Activated T-helper 9 cell treated with anti-CD3 and anti-CD28 coated beads, Interleukin-2, amount 50 U/mL, for 16 hours (primary cell): ENCODE measurements at places on chromosomes 1 and 21.

GRCh38 chr1:188325211-188325610, 1496.5 kb downstream of the PLA2G4A start:
- DNase-seq: no peak

DNA sequence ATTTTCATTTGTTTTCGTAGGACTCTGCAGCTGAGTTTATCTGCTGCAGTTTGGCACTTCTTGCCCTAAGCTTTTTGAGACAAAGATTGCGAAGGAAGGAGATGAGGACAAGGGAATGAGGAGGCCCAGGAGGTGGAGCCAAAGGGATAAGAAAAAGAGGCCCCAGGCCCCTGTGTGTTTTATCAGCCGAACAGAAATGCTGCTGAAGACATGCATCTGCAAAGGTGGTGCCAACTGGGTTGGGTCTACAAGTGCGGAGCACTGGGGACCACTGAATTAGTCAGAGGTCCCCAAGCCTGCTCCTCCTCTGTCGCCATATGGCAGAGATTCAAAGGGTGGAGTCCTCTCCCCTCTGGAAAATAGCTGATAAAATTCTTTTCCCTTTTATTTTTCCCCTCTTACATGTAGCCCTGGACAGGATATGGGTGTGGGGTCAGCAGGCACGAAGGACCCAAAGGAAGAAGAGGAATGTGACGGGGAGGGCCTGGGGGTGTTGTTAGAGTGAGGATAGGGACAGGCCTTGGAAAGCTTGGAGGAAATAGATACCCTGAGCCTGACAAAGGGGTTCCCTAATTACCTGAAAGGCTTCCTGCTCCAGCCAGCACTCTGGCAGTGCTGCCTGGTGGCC, 2.7 kb downstream of the CD34 start:
- DNase-seq: no peak

- DNase-seq: no peak
These were observed 5.4 kb downstream of the CDCA8 start for GRCh38 chr1:37697737-37698136.

DNA sequence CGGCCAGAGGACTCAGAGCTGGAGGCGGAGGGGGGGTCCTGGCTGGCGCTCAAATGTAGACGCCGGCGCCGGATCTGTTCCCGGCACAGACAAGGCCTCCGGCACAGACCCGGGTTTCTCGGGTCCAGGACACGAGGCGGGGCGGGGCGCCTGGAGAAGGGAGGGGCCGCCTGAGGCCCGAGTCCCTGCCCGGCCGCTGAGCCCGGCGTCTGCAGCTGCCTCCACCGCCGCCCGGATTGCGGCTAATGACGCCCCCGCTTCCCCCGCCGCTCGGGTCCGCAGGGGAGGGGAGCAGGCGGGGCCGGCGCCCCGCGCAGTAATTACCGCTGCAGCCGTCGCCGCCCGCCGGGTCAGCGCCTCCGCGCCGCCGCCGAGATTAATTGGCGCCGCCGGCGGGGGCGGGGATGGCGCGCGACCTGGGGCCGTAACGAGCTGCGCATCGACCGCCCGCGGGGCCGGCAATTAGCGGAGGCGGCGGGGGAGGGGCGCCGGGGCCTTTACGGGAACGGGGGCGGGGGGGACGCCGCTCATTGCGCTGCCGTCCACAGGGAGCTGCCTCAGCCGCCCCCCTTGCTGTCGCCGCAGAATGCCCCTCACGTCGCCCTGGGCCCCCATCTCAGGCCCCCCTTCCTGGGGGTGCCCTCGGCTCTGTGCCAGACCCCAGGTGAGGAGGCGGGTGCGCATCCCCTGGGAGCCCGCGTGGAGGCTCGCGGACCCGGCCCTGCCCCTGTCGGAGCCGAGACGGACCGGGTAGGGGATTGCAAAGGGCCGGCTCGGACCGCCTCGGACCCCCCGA, 17.3 kb downstream of the NOC2L start:
- no peak for DNase-seq

GRCh38 chr21:14530592-14530991, 15.5 kb downstream of the SAMSN1 start:
- no peak for DNase-seq

GRCh38 chr1:39898648-39899603, 2.8 kb downstream of the MYCL start:
- DNase-seq: no peak

DNA sequence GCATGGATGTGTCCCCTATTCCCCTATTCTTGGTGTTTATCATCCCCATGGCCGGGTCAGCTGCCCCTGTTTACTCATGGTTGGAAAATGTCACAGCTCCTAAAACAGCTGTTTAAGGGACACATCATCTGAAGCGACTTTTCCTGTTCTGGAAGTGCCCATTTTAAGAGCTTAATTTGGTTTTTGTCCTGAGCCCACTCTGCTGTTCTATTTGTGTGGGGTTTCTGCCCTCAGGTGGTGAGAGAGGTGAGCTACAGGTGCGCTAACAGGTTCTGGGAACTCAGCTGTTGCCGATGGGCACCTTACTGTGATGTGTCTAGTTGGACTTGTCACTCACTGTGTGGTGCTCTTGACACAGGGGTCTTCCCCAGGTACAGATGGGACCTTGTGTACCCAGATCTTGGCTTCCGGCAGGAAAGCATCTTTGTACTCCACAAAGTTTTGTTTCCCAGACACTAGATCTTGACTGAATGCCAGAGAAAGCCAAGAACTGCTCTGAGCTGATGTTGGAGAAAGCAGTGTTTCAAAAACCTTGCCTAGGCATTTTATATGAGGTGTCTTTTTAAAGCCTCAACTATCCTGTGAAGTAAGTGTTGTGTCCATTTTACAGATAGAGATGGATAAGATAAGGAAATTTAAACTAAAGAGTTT, 59.0 kb upstream of the CD1D start:
- no peak for DNase-seq

- DNase-seq: no peak
These were observed 39.6 kb downstream of the KIF1B start for GRCh38 chr1:10249808-10250457.

DNA sequence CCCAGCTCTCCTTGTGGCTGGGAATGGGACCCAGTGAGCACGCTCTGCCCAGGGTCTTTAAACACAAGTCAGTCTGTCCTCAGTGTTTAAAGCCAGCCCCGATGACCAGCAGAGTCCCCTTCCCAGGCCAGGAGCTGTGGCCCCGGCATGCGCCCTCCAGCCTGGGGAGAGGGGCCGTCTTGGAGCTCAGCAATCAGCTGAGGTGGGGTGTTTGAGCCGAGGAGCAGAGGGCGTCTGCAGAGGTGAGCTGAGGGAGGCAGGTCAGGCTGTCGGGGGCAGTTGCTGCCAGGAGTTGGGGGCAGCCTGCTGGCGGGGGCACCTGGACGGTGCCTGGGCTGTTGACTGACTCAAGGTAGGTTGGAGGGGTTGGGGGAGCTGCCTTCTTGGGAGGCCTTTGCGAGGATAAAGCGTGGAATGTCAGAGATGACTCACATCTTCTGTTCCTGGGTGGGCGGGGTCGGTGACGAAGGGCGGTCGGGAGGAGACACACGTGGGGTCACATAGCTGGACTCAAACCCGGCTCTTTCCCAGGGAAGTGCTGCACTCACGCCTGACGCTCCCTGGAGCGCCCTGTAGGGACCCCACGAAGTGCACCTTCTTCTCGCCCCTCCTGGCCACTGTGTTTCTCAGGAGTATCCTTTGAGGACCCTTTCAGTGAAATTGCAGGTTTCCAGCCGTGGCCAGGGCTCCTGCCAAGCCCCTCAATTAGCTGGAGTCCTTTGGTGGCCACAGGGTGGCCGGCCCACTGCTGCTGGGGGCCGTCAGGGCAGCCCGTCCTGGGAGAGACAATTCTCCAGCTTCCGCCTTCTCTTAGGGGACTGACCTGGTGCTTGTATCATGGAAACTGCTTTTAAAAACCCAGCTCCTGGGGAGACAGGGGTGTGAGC, 86.2 kb downstream of the SIK1 start:
- no peak for DNase-seq

DNA sequence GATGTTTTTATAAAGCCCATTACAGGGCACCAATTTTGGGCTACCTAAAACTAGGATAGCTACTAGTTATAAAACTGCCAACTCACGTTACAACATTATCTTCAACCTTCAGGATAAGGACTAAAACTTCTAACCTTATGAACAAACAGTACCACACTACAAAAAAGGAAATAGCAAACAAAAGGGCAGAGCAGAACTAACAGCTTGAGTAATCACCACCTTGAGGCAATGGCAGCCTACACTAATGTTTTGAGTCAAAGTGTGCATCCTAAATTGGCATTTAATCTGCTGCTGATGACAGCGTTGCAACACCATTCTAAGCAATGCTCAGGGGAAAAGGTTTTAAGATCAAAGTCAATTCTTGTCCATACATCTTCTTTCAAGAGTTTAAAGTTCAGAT, 27.2 kb downstream of the PTP4A2 start:
- no peak for DNase-seq

- DNase-seq: no peak
These were observed 519.9 kb upstream of the USP24 start for GRCh38 chr1:55735106-55735505.

DNA sequence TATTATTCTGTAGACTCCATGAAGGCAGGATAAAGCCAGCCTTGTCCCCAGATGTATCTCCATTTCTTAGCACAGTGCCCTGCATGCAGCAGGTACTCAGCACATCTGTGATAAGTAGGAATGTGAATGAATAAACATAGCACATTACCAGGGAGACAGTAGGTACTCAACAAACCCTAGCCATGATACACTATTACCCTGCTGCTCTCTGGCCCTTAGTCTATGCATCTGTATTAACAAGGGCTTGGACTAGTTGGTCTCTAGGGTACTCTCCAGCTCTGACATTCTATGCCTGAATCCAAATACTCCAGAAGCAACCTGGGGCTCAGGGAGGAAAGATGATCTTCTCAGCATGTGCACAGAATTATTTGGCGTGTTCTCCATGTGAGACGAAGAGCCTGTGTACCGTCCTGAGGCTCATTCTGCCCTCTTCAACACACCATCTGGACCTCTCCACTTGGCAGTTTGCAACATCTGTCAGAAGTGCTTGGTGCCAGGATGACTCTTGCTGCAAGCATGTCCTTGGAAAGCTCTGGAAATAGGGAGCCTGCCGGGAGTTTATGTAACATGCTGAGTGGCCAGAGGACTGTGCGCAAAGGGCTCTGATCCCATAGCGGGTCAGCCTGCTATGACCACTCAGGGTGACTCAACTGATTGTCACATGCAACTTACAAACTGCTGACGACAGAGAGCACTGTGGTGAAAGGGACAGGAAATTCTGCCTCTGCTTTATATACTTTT, 228.2 kb upstream of the USP24 start:
- no peak for DNase-seq

GRCh38 chr1:236257216-236257615, 24.5 kb downstream of the ERO1B start:
- DNase-seq: no peak

DNA sequence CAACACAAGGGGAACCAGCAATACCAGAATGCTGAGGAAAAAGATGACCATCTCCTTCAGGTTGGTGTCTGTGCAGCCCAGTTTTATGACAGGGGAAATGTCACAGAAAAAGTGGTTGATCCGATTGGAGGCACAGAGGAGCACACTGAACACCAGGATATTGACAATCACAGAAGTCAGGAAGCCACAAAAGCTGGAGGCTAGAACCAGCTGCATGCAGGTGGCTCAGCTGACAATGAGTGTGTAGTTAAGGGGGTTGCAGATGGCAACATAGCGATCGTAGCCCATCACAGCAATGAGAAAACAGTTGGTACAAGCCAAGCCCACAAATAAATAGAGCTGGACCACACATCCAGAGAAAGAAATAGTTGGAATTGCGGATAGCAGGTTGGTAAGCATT, 16.3 kb upstream of the OR10K1 start:
- DNase-seq: no peak

GRCh38 chr21:39056636-39057035, 126.6 kb downstream of the PSMG1 start:
- no peak for DNase-seq

DNA sequence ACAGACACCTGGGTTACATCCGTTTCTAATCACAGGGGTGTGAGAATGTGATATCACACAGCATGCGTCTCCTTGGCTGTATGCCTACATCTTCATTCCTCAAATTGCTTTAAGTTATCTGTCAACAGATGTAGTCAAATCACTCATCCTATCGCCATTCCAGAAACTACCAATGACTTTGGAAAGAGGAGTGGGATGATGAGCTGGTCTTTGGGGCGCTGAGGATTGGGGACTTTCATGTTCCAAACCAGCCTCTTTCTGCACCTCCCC, 104.8 kb downstream of the NAV1 start:
- no peak for DNase-seq

DNA sequence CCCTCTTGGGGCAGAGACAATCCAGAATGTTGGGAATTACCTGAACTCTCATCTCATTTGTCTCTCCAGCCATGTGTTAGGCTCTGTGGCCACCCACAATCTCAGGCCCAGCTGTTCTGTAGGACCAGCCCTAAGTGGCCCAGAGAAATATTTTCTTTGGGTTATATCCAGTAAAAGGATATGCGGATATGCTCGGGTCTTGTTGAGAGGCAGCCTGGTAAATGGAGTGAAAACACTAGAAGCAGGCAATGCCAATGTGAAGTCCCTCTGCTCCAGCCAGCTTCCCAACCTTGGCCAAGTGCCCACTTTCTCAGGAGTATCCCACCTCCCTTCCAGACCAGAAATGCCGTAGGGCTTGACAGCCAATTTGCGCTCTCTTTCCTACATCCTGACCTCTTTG, 192.2 kb downstream of the ST6GALNAC3 start:
- no peak for DNase-seq

DNA sequence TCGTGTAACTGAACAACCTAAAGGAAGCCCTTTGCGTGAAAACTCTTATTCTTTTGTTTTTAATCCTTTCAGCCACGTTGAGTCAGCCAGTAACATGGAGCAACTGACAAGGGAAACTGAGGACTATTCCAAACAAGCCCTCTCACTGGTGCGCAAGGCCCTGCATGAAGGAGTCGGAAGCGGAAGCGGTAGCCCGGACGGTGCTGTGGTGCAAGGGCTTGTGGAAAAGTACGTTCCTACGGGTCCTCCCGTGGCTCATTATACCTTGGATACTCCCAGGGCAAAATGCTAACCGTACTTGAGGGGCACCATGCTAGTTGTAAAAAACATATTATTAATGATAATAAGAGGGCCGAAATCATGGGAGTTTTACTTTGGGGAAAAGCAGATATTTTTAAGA, 49.4 kb downstream of the LAMC2 start:
- no peak for DNase-seq

DNA sequence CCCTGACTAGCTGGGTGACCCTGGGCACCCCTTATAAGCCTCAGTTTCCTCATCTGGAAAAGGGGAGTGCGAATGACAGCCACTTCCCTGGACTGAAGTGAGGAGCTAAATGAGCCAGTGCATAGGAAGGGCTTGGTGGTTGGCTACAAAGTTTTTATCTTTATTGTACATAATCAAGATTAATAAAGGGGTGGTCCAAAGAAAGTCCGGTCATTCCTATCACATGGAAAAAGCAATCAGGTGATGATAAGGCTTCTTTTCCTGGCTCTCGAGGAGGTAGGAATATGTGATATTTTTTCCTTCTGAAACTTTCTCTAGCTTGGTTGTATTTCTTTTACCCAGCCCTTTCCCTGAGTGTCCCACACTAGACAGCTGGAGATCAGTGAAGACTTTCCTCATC, 56.5 kb downstream of the TMCO4 start:
- no peak for DNase-seq

DNA sequence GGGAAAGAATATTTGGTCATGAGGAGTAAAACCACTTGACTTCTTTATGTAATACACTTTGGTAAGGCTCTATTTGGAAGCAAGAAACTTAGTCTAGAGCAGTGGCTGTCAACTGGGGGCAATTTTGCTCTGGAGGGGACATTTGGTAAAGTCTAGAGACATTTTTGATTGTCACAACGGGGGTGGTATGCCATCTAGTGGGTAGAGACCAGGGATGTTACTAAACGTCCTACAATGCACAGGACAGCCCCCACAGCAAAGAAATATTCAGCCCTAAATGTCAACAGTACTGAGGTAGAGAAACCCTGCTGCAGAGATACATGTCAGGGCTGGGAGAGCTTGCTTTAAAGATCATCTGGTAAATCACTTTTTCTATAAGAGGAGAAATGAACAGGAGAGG, 13.5 kb downstream of the FUCA1 start:
- no peak for DNase-seq
